ENCODE measurements at places on chromosomes 12 and 14.

DNA sequence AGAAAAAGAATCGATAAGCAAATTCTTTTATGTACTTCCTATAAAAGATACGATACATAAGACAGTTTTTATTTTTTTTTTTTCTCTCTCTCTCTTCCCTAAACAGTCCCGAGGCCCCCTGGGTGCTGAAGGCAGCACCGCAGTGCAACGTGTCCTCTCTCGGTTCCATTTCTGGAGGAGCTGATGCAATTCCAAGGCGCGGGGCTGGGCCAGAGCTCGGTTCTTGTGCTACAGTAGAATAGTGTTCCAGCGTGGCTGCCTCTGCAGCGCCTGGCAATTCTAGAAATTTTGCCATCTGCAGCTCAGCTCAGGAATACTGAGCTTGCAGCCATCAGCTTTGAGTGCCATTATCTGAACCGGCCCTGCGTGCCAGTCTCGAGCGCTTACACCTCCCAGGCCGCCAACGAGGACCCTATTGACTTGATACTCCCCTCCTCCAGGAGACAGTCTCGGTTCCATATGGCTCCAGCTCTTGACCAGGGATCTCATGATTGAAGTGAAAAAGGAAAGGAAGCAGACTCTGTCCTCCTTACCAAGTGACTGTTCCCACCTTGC, 630 bp downstream of the ALDH1L2 start:
- DNase-seq: peak; percentile 66

DNA sequence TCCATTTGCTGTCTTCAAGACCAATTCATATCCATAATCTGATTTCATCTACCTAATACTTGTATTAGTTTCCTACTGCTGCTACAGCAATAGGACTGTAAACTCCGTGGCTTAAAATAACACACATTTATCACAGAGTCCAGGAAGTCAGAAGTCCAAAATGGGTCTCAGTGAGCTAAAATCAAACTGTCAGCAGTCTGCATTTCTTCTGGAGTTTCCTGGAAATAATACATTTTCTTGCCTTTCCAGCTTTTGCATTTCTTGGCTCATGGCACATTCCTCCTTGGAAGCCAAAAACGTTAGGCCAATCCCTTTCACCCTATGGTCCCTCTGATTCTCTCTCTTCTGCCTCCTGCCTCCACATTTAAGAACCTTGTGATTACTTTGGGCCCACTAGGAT, 239.8 kb downstream of the PRKD1 start:
- no peak for DNase-seq

DNA sequence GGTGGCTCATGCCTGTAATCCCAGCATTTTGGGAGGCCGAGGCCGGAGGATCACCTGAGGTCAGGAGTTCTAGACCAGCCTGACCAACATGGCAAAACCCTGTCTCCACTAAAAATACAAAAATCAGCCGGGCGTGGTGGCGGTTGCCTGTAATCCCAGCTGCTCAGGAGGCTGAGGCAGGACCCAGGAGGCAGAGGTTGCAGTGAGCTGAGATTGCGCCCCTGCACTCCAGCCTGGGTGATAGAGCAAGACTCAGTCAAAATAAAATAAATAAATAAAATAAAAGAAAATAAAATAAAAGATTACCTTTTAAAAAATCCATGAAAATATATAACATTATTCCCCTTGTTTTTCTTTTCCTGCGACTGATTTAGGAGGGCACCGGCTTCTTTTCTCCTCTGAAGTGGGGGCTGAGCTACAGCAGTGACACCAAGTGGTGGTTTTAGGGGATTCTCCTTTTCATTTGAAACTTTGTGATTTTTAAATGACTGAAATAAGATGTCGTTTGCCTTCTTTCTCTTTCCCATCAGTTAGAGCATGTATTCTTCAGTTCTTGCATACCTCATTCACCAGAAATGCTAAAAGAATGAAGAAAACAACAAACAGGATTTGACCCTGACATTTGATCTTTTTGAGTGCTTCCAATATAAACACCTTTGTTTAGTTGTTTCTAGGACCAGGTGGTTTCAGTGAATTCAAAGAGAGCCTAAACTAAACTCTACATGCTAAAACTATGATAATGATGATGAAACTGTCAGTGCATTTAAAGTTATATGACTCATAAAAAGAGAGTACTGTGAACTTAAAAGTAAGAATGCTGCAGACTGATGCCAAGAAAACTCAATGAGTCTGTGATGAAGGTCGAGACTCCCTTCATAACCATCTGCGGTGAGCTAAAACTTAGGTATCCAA, 22.6 kb upstream of the PKP2 start:
- DNase-seq: no peak

DNA sequence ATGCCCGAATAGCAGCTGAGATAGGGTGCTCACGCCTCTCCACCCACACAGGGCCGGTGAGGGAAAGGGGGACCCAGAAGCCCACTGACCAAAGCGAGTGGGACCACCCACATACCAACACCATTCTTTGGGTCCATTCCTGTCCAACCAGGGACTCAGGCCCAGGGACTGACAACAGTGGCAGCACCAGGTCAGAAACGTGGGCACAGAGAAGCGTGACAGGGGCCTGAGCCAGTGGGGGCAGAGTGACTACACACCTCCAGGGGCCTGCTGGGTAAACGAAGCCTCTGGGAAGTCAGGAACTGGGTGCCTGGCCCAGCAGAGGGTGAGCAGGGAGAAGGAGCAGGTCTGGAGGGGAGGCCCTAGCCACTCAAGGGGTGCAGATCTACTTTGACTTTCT, 13.7 kb downstream of the SPRYD3 start:
- no peak for DNase-seq

DNA sequence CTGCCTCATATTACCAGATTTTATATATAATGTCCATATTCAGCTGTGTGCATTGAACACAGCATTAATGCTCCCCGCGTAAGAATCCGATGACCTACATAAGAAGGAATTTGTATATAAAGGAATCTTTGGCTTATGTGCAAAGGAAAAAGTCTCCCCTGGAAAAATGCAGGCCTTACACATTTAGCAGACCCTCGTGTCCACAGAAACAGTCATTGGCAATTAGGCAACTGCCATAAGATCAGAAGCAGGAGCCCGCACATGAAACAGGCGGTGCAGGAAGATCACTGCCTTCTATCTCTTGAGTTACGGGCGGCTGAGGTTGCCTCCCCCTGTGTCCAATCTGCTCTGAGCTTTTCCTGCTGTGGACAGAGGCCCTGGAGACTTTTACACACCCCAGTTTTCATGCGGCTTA, 63.2 kb upstream of the RFX4 start:
- DNase-seq: peak; percentile 68

DNA sequence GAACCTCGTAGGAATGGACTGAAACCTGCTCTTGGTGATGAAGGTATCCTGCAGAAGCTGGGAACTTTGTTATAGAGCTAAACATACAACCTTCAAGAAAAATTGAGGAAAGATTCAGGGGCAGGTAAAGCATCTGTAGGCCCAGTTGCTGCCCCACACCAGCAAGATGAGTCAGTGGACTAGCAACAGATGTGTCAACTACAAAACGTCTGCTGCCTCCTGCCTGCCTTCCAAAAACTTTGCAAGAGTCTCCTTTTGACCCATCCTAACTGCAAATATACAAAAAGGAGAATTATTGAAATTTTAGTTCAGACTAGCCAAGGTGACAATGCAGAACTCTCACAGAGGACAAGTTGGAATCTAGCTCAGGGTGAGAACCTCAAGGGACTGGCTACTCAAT, 60.9 kb upstream of the TMTC1 start:
- DNase-seq: no peak

- no peak for DNase-seq
Observed at GRCh38 chr12:54663603-54664002, 15.4 kb upstream of the DCD start.

DNA sequence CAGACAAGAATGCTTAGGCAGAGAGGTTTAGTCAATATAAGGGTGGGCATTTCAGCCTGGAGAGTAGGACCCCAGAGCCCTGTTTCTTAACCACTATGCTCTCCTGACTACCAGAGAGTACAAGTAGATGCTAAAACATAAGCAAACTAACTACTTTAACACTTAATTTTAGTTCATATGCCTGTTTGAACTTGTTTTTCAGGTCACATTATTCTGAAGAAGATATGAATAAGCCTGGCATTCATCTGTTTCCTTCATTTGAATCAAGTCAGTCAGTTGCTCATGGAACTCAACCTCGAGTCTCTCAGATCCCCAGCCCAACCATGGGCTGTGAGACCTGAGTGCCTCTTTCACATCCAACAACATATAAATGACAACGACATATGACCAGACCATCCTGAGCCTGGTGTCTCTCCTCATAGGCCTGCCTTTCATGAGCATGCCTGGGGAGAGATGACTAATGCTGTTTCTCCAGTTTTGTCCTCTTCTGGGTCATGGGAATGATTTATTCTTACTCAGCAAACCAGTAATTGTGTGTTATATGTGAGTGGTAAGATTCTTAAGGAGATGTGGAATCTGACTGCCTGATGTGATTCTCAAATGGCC, 251.1 kb upstream of the BTG1 start:
- peak; percentile 10 for DNase-seq

GRCh38 chr12:11880381-11880780, 190.4 kb upstream of the BCL2L14 start:
- no peak for DNase-seq

DNA sequence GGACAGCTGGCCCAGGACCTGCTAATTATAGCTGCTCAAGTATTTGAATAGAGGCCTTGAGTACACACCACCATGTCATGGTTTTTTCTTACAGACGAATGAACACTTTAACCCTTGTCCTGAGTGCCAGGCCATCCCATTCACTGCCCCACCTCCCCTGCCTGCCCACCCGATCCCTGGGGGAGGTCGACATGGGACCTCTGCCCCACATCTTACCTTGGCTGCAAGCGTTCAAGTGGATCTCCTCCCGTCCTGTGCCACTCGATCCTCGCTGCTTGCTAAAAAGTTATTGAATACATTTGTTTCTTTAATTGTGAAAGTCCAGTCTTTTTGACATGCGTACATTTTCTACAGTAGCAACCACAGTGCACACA, 10.3 kb downstream of the RTL1 start:
- no peak for DNase-seq

DNA sequence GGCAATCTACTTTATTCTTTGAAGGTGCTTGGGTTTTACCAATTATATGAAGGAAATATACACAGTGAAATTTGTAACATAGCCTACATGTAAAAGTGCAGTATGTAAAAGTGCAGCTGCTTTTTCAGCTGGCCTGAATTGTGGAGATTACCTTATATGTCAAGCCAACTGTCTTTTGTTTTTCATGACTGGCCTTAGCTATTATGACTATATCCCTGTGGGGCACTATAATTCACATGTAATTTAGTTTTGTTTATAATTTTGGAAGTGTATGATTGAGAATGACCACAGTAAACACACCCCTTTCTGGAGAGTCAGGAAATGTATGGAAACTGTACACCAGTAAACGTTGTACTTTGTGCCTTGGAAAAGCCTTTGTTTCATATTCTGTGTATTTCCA, 435.0 kb upstream of the STXBP6 start:
- no peak for DNase-seq

GRCh38 chr14:22185789-22186188, 403.2 kb downstream of the DAD1 start:
- DNase-seq: no peak

- no peak for DNase-seq
Observed at GRCh38 chr12:128476266-128476665, 209.3 kb downstream of the TMEM132C start.

- no peak for DNase-seq
Observed at GRCh38 chr14:59246566-59246965, 58.1 kb downstream of the DAAM1 start.

DNA sequence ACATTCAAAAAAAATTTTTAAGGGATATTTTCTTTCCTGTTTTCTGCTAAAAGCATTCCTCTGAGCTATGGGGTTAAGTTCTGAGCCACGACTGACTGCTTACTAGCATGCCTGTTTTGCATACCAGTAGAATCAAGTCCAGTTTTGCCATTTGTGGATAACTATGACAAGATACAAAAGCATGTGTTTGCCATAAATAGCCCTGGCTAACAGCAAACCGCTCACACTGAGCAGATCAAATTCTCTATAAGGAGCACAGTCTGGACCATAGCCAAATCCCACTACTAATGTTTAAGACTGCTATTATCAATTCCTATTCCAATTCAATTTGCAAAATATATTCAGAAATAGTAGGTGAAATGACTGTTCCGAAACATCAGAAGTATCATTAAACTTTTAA, 3.2 kb downstream of the CFL2 start:
- DNase-seq: peak; percentile 92

DNA sequence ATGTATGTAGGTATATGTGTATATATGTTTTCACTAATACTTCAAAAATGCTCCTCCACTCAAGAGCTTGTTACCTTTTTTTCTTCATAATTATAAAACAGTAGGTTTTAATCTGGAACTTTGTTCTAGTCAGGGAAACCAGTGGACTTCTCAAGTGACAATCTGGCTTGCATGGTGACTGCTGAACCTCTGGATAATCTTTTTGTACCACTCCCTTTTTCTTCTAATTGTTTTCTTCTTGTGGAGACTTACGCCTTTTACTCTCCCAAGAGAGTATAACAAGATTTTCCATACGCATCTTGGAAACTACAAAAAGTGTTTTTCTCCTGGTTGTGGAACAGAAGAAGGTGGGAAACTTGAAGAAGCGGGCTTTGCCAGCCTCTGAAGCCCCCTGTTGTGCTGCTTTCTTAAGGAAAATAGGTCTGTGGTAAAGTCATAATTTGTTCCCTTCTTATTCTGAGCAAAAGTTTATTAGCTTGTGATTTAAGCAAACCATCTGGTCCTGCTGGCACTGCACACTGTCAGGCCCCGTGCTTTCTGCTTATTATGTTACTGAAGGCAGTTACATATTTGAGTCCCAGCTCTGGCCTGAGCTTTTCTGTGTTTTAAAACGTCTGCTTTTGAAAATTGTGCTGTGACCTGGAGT, 291.8 kb downstream of the ERC1 start:
- DNase-seq: no peak

DNA sequence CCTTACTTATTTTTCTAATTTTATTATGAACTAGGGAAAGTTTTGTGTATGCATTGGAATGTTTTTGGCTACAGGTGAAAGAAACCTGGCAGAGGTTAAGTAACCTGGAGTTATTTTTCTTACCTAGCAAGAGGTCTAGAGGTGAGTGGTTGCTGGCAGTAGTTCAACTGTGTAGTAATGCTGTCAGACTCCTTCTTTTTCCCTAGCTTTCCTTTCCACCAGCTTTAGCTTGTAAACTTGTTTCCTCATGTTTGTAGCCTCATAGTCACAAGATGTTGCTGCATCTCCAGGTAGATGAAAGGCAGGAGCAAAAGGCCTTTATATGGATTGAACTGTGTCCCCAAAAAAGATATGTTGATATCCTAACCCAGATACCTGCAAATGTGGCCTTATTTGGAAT, 105.1 kb upstream of the AMIGO2 start:
- DNase-seq: no peak

GRCh38 chr14:100540141-100540925, 46.9 kb downstream of the BEGAIN start:
- no peak for DNase-seq

- DNase-seq: no peak
Observed at GRCh38 chr12:59056966-59057365, 136.7 kb upstream of the LRIG3 start.

All from fibroblast of skin of left biceps (primary cell).